ENCODE measurements at places on chromosomes 11 and 22.

DNA sequence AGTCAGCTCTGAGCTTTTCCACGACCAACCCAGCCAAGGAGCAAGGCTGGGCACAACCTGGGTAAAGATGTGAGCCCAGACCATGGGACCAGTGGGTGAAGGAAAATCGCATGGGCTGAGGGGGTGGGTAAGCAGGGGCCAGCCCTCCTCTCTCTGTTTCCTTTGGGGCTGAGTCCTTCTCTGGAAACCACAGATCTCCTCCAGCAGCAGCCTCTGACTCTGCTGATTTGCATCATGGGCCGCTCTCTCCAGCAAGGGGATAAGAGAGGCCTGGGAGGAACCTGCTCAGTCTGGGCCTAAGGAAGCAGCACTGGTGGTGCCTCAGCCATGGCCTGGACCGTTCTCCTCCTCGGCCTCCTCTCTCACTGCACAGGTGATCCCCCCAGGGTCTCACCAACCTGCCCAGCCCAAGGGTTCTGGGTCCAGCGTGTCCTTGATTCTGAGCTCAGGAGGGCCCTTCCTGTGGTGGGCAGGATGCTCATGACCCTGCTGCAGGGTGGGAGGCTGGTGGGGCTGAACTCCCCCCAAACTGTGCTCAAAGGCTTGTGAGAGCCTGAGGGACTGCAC lies 67.8 kb downstream of the GGTLC2 start:
- no peak for DNase-seq

- no peak for DNase-seq
These were observed 8.4 kb upstream of the SYT13 start for GRCh38 chr11:45294499-45294898.

GRCh38 chr11:63001456-63001855 lies 14.2 kb downstream of the SLC22A8 start:
- no peak for DNase-seq

DNA sequence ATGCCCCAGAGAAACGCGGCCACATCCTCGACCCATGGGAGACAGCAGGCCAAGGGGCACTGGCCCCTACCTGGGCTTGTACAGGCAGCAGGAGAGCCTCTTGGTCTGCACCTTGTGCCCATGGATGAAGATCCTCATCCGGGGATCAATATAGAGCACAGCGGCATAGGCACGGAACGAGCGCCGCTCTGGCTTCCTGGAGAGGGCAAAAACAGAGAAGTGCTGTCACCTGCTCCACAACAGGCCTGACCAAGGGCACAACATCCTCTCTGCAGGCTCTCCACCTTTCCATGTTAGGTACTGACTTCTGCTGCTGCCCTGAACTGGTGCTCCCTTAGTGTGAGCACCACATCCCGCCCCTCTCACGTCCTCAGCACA lies 27.2 kb downstream of the MORC2 start:
- no peak for DNase-seq

GRCh38 chr11:34358728-34359547 lies 1.1 kb upstream of the ABTB2 start:
- DNase-seq: peak; percentile 48

- DNase-seq: peak; percentile 64
These were observed 2.1 kb downstream of the WEE1 start for GRCh38 chr11:9575260-9576240.

DNA sequence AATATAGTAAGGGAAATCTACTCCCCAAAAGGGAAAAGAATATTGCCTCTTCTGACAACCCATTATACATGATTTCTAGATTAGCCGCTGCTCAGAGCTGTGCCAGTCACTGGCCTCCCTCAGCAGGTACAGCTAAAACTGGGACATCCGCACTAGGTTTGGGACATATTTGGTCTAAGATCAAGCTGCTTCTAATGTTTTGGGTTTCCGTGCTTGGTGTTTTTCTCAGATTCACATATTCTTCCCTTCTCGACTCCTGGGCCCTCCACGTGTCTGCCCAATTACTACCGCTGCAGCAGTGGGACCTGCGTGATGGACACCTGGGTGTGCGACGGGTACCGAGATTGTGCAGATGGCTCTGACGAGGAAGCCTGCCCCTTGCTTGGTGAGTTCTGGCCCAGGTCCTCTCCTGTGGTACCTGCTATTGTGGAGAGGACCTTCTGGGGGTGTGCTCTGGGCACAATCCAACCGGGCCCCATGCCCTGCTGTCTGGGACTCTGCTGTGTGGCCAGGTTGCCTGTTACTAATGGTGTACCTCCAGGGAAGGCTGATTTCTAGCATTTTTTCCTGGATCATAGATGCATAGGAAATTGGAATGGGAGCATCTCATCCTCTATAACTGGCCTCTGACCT lies 138.1 kb upstream of the SORL1-AS1 start:
- DNase-seq: no peak

- DNase-seq: no peak
These were observed 431.4 kb upstream of the CCDC90B start for GRCh38 chr11:83717537-83717936.

GRCh38 chr22:21738966-21739365 lies 3.4 kb upstream of the YPEL1 start:
- DNase-seq: no peak

DNA sequence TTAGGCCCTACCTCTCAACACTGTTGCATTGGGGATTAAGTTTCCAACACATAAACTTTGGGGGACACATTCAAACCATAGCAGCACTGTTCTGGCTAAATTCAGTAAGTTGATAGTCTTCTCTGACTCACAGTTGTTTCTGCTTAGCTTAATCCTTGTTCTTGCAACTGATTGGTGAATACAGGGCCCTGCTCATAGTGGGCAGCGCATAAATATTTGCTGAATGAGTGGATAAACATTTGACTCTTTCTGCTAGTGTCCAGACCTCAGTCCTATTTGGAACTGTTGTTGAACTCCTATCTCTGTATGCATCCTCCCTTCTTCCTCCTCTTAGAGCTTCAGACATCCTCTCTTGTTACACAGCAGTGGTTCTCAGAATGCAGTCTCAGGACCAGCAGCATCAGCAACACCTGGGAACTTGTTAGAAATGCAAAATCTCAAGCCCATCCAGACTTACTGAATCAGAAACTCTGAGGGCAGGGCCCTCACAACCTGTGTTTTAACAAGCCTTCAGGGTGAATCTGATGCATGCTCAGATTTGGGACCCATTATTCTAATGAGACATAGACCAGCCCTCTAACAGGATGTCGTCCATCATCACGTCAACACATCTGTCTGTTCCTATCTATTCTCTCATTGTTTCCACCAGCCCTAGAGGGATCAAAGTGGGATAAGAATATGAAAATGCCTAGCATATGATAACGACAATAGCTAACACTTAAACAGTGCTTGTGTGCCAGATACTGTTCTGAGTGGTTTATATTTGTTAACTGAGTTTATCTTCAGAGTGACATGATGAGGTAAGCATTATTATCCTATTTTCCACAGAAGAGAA lies 22.3 kb downstream of the SPON1 start:
- DNase-seq: no peak

GRCh38 chr11:23097891-23098290 lies 237.6 kb upstream of the CCDC179 start:
- no peak for DNase-seq

DNA sequence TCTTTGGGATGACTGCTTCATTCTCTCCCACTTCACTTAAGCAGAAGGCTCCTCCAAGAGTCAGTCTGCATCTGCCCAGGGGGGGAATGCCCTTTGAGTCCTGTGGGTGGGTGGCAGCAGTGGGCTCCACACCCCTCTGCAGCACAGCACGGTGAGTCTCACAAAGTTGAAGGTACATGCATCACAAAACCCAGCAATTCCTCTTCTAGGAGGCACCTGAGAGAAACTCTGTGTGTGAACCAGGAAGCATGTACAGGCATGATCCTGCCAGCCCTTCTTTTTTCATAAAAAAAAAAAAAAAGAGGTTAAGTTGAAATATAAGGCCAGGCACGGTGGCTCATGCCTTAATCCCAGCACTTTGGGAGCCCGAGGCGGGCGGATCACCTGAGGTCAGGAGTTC lies 87.2 kb downstream of the MYO18B start:
- DNase-seq: no peak

GRCh38 chr11:68689737-68690625 lies 5.6 kb downstream of the GAL start:
- no peak for DNase-seq

- no peak for DNase-seq
These were observed 6.8 kb downstream of the TMEM121B start for GRCh38 chr22:17114173-17114897.

DNA sequence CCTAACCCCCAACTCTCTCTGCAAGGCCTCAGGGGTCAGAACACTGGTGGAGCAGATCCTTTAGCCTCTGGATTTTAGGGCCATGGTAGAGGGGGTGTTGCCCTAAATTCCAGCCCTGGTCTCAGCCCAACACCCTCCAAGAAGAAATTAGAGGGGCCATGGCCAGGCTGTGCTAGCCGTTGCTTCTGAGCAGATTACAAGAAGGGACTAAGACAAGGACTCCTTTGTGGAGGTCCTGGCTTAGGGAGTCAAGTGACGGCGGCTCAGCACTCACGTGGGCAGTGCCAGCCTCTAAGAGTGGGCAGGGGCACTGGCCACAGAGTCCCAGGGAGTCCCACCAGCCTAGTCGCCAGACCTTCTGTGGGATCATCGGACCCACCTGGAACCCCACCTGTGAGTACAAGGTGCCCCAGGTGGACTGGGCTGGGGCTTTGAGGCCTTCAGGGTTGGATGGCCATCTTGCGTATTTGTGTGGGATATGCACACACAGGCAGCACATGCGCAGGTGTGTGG lies at the start of gene BEST1:
BEST1 (plus strand) TSS at position 317 of the 513 bp plus-strand sequence. CDS start 1,456 bp downstream, outside the sequence.
- DNase-seq: no peak

- DNase-seq: no peak
These were observed 356.9 kb downstream of the LARGE1 start for GRCh38 chr22:33563220-33563964.

DNA sequence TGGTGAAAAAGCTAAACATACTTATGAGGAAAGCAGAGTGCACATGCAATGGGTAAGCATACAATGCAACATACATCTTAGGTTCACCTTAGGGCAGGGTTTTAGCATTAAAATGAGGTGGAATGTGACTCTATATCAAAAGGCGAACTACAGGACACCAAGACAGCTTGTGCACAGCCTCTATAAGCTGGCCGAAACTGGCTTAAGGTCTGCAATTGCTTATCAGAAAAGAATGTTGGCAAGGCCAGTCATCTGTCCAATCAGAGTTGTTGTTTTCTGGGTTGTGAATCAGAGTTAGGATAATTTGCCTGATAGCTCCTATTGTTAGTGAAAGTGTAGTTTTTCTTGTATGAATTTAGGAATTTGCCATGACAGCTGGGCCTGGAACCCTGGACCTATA lies 76.5 kb downstream of the LRRC4C start:
- DNase-seq: no peak

DNA sequence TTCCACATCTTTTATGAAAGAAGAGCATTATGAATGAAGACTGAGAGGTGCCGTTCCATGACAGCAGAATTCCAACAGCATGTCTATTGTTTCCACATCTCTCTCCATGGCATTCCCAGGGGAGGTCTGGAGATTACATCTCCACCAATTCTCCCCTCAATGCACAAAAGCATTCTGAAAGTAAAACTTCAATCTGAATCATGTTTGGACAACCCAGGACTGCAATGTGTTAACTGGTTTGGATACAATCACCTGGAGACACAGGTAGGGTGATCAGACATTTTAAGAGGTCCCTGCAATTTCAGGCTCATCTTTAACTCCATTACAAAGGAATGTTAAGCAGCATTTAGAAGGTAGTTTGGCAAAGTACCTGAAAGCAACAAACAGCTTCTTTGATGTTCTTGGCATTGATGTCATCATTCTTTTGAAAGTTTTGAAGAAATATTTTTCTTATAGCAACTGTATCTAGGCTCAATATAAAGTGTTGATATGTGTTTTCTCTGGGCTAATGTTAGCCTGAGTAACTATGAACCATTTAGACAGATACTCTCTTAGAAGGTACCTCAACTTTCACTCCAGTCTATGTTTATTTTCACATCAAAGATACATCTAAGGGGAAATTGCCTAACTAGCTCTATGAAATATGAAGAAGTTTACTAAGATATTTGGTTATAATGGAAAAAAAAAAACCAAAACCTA lies 181.4 kb upstream of the MTMR2 start:
- peak; percentile 33 for DNase-seq

DNA sequence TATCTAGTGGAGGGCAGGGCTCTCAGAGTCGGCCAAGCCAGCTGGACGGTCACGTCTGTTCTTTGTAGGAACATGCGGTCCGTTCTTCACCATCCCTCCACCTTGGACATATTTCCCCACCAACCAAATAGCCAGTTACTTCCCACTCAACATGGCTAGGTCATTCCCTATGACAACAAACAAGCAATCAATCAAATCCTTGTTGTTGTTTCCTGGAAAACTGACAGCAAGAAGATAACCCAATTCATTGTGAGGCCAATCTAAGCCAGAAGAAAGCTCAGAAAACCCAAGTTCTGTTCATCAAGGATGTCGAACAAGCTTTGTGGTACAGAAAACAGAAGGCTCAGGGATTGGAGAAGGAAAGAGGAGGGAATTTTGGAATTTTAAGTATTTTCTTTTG lies 10.9 kb downstream of the PLAAT5 start:
- no peak for DNase-seq
